ENCODE measurements at places on chromosomes 6 and 20. TPM values are rescaled to one million over a fixed set of nuclear protein-coding genes. Genes with fewer than 3 reads are reported as not detected.

C20orf144 gene
- 0.13 TPM for total RNA-seq

NKX2-4 gene
- not detected for total RNA-seq

BEND6 gene
- total RNA-seq: 14.5 TPM

NKAIN4 gene
- total RNA-seq: not detected

RAET1G gene
- 2.6 TPM for total RNA-seq

PMEPA1 gene
- 2.7 TPM for total RNA-seq

BPIFA1 gene
- total RNA-seq: not detected

KCNK5 gene
- total RNA-seq: 0.06 TPM

MAS1 gene
- under 0.01 TPM for total RNA-seq

POM121L2 gene
- not detected for total RNA-seq

FLRT3 gene
- total RNA-seq: 0.06 TPM

LINC00237 gene
- not detected for total RNA-seq

CAGE1 gene
- total RNA-seq: 0.06 TPM

TMEM200A gene
- total RNA-seq: 102 TPM

TP53RK gene
- total RNA-seq: 21.4 TPM

C20orf202 gene
- total RNA-seq: not detected

FGD2 gene
- not detected for total RNA-seq

MROH8 gene
- 1.6 TPM for total RNA-seq

OOEP gene
- not detected for total RNA-seq

MOXD1 gene
- 29.5 TPM for total RNA-seq

EPPIN gene
- not detected for total RNA-seq

DUSP15 gene
- total RNA-seq: 2.5 TPM

CYP39A1 gene
- 0.44 TPM for total RNA-seq

OLIG3 gene
- total RNA-seq: 0.06 TPM

CLDN20 gene
- total RNA-seq: not detected

MLIP gene
- total RNA-seq: 0.19 TPM

ULBP3 gene
- 15.8 TPM for total RNA-seq

TGM2 gene
- 592 TPM for total RNA-seq

PAK5 gene
- not detected for total RNA-seq

APCDD1L gene
- 2.4 TPM for total RNA-seq

NCR2 gene
- total RNA-seq: not detected

DEFB132 gene
- total RNA-seq: not detected

SCRT2 gene
- not detected for total RNA-seq
